ENCODE measurements at places on chromosomes 5 and 9.

GRCh38 chr9:27117489-27118135 is 8.6 kb downstream of the TEK start:
- no peak for DNase-seq

- no peak for DNase-seq
These were observed 87.0 kb upstream of the TLE1 start for GRCh38 chr9:81776390-81776789.

- DNase-seq, result no peak
These were observed 14.0 kb upstream of the HRCT1 start for GRCh38 chr9:35892051-35892450.

DNA sequence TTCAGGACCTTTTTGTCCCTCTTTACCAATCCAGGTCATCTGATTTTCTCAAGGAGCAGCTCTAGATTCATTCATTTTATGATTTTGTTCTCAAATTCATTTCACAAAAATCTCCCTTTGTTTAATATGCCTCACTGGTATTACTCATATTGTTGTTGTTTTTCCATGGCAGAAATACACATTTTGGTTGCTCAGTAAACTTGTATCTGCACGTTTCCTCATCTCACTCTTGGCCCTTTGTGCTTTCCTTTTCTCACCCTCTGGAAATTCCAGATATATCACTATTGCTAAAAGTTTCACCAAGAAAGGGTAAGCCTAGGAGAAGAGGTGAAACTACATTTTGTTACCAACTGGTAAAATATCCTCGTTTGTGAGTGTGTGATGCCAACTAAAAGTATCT is 14.8 kb downstream of the ASPN start:
- DNase-seq, result no peak

DNA sequence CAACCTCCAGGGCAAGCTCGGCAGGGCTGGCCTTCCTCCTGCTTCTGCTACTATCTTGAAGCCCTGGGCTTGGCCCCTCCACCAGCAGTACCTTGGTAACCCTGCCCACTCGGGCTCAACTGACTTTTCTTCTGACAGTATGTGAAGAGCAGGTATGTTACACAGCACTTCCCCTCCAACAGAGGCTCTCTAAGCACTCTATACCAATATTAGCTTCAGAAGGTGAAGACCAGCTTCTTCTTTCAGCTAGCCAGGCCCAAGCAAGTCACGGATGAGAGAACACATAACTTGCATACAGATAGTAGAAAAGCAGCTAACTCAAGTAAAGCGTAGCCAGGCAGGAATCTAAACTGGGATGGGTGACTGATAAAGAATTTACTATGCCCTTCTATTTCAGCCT is 64.3 kb downstream of the FEM1C start:
- DNase-seq, result no peak

DNA sequence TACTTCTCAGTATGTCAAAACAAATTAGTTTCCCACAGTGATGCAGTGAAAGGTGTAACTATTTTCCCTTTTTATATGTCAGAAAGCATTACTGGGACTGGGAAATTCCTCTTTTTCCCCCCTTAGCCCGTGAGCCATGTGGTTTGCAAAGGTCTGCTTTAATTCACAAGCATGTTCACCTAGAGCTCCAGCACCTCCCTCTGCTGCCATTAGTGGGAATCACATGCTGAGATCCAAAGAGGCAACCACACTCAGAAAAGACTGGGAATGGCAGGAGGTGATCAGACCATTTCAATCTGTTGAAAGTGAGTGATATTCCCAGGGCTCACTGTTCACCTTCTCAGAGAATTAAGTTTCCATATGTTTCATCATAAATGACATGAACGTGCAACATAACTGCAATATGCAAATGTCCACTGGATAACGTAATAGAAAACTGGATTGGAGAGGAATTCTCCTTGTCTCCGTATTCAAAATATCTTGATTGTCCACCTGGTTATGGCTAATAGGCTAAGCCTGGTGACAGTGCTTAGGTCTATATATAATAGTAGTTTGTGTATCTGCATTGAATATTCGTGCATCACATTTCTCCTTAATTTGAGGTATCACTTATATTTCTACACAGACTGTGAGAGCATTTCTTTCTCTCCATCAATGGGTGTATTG is 703.5 kb upstream of the WWC1 start:
- no peak for DNase-seq

GRCh38 chr9:94805051-94805489 is 78.6 kb downstream of the AOPEP start:
- no peak for DNase-seq

- DNase-seq, result no peak
These were observed 49.8 kb downstream of the LMNB1 start for GRCh38 chr5:126826619-126827215.

- DNase-seq, result no peak
These were observed 151.1 kb downstream of the DOCK2 start for GRCh38 chr5:169788168-169788567.

- no peak for DNase-seq
These were observed 51.8 kb downstream of the POU4F3 start for GRCh38 chr5:146390469-146390868.

DNA sequence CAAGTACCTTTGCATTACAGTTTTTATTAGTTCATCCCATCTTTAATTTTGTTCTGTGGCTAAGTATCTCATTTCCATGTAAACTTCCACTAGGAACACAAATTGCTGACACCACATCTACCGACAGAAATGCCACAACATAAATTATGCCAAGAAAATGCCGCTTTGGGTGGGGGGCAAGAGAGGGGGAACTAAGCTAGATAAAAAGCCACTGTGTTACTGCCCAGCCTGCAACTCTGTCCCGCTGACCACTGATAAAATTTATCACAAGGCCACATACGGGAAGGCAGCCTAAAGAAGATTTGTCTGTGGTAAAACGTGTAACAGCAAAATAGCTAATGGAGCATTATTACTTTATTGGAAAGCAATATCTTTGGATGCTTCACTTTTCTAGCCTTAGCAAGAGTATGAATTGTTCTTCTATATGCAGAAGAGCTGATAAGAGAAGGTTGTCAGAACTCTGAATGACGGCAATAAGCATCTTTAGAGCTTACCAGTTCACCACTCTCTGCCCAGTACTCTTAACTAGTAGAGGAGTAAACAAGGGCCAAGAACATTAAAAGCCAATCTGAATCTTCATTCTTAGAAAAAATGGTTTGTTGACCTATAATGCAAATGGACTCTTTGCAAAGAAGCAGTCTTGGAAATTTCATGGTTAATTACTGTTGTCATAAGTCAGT is 172.2 kb upstream of the MEF2C start:
- DNase-seq, result no peak

- no peak for DNase-seq
These were observed 42.8 kb downstream of the TIMD4 start for GRCh38 chr5:156920042-156920860.

DNA sequence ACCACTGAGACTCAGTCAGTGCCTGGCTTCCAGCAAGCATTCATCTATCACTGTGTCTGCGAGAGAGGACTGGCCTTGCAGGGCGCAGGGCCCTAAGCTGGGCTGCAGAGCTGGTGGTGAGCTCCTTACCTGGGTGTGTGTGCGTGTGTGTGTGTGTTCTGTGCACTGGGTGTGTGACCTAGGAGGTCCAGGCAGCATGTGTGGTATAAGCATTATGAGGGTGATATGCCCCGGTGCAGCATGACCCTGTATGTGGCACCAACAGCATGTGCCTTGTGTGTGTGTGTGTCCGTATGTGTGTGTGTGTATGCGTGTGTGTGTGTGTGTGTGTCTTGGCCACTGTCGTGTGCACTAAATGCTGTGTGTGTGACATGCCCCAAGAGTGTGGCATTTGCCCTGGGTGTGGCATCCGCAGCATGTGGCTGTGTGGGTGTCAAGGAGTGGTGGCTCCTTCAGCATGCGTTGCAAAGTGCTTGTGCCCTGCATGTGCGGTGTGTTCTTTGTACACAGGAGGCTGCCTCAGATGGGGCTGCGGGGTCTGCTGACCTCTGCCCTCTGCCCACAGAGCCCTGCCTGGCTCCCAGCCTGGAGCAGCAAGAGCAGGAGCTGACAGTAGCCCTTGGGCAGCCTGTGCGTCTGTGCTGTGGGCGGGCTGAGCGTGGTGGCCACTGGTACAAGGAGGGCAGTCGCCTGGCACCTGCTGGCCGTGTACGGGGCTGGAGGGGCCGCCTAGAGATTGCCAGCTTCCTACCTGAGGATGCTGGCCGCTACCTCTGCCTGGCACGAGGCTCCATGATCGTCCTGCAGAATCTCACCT is 3.3 kb downstream of the FGFR4 start:
- DNase-seq, result no peak

DNA sequence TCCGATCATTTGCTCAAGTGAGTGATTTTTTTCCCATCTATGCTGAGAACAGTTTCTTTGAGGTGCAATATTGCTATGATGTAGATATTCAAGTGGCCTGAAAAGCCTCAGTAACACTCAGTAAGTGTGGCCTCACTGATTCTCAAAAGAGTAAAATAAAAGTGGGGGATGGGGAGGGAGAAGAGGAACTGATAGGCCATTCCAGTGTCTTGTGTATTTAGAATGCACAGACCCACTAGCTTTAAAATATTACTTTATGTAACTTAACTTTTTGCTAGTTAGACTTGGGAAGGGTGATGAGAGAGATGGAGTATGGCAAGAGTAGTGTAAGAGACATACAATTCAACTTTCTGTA is 79.5 kb upstream of the ZNF608 start:
- DNase-seq, result no peak

DNA sequence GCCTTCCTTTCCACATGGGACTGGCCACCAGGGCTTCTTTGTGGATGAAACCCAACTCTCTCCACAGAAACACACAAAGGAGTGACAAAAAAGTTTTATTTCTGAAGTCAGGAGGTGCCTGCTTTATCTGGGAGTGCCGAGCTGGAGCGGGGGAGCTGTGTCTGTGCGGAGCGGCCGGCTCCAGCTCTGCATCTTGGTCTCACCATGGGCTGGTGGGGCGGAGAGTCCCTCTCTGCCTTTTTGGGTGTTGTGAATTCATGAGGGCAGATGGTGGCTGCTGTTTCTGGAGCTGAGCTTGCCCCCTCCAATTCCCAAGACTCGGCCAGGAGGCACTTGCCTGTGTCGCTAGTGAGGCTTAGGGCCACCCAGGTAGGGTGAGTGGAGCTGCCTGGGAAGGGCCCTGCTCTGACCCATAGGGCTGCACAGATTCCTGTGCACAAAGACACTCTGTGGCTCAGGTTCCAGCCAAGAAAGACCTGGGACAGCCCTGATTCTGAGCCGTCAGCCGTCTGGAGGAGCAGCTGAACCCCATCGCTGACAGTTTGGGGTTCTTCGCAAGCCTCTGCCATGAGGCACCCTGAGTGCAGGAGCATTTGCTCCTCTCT is 1.4 kb downstream of the DBH start:
- DNase-seq, result no peak

DNA sequence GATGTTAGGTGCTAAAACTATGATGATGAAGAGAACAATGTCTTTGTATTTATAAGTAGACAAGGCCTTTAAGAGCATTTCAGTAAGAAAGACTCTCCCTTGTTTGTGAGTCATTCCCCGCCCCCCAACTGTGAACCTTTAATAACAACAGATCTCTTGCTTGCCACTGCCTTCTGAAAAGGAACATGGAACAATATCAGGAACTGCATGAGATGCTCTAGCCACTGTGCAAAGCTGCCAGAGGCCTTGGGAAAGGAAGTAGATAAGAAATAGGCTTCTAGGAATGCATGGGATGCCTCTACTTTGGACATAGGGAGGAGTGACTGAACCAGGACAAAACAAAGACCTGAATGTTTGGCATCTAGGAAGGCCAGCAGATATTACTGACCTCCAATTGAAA is 296.1 kb upstream of the MPDZ start:
- no peak for DNase-seq

- no peak for DNase-seq
These were observed 1964.0 kb upstream of the CDH6 start for GRCh38 chr5:29229461-29229860.

- no peak for DNase-seq
These were observed 7.2 kb upstream of the RNU6ATAC start for GRCh38 chr9:134171316-134172197.

DNA sequence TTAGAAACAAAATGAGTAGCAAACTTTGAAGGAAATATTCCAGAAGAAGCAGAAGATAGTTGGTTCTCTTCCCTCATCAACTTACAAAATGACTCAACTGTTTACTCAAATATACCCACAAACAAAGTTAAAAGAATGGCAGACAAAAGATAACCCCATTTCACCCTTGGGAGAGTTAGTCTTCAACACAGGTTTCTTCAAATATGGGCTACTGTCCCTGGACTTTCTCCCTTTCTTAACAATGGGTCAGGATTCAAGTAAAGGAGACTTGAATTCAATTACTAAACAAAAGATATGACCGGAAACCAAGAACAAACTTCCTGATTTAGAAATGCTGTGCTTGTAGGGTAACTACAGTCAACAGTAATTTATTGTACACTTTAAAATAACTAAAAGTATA is 14.2 kb downstream of the RFX3 start:
- DNase-seq, result no peak

DNA sequence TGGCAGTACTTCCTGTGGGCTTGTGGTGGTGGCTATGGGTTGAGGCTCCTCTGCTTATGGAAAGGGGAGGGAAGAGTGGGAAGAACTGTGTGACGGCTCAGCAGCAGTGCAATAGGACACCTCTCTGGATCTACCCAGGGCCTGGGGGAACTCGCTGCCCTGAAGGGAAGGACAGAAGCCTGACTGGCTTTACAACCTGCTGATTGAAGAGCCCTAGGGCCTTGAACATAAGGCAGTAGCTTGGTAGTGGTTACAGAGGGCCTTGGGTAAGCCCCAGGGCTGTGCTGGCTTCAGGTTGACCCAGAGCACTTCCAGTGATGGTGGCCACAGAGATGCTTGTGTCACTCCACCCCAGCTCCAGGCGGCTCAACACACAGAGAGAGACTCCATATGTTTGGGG is 5.5 kb downstream of the CCIN start:
- no peak for DNase-seq

DNA sequence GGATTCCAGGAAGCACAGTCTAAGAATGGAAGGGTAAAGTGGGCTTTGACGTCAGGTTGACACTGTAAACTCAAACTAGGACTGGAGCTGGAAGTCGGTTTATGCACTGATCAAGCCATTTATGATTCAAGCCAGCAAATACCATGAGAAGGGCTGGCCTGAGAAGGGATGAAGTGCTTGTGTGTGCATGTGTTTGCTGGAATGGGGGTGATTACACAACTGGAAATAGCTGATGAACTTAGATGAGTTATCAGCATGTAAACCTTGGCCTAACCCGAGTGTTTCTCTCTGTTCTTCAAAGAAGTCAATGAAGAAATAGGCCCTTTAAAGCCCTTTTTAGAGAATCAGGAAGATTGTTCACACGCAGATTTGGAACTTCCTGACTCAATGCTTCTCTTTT is 287.6 kb downstream of the RFX3 start:
- DNase-seq, result no peak

DNA sequence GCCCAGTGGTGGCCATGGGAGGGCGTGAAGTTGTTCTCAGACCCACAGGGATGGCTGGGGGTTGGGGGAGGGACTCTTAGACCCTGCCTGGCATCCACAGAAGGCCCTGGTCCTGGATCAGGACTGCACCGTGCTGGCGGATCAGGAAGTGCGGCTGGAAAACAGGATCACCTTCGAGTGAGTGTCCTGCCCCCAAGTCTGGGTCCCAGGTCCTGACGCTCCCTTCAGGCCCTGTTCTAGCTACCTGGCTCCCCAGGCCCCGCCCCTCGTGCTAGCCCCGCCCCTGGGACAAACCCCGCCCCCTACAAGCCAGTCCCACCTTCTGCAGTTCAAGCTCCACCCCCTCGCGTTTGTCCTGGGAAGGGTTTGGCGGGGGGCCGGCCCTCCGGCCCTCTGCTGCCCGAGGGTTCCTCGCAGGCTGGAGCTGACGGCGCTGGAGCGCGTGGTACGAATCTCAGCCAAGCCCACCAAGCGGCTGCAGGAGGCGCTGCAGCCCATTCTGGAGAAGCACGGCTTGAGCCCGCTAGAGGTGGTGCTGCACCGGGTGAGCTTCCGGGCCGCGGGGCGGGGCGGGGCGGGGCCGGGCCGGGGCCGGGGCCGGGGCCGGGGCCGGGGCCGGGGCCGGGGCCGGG is 12.9 kb downstream of the RGS14 start:
- DNase-seq, result no peak
